ENCODE measurements at places on chromosomes 13 and 19. TPM values are rescaled to one million over a fixed set of nuclear protein-coding genes. Genes with fewer than 3 reads are reported as not detected.

The CKM gene
- total RNA-seq = not detected

The TEX101 gene
- total RNA-seq = not detected

The MAB21L1 gene
- not detected for total RNA-seq

The LIG1 gene
- 64.8 TPM for total RNA-seq

The CBY2 gene
- total RNA-seq = not detected

The ZNF99 gene
- total RNA-seq = not detected

The TBXA2R gene
- 0.99 TPM for total RNA-seq

The ZNF497 gene
- 0.92 TPM for total RNA-seq

The LHFPL6 gene
- total RNA-seq = 6.5 TPM

The RFXAP gene
- total RNA-seq = 0.88 TPM

The FGF9 gene
- total RNA-seq = not detected

The PGLYRP2 gene
- total RNA-seq = not detected

The IGFL3 gene
- total RNA-seq = not detected

The SPINT2 gene
- total RNA-seq = 237 TPM

The GFY gene
- 0.16 TPM for total RNA-seq

The ZNF577 gene
- total RNA-seq = not detected

The ZSCAN4 gene
- total RNA-seq = not detected

The SLC8A2 gene
- 0.20 TPM for total RNA-seq

The ZNF490 gene
- 0.86 TPM for total RNA-seq

The LILRA5 gene
- total RNA-seq = not detected
